ENCODE measurements at places on chromosomes 5 and 9.

DNA sequence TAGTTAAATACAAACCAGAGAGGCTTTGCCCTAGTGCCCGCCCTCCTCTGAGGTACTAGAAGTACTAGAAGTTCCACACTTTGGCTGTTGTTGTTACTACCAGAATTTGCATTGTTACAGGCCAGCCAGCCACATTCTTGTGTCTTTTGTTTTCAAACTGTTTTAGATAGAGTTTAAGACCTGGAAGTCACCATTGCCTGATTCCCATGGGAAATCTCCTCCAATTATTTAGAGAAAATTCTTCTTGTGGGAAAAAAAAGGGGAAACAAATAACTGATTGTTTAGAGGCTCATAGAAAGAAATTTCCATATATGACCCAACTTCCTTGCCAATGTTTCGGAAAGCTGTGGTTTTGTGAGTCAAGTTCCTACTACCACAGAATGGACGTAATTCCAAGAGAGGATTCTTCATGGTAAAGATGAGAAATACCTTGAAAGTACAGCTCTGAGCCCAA lies 252.2 kb downstream of the GOLPH3 start:
- DNase-seq: peak; percentile 95

GRCh38 chr9:92254381-92255337 lies 38.8 kb downstream of the IARS1 start:
- no peak for DNase-seq

DNA sequence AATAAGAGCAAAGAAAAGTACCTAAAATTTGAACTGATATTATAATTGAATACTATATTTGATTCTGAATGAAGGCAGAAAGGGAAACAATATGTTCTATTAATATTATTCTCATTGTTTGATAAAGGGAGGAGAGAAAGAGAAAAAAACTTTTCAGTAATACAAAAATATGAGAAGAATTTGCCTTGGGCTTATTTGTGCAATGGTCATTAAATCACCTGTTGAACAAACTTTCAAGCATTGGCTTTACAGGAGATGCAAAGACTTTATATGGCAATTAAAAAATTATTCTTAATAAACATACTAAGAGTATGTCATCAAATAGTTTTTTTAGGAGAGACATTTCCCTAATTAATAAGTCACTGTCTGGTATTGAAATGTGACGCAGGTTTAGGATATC lies 85.0 kb downstream of the CSNK1G3 start:
- DNase-seq: no peak

DNA sequence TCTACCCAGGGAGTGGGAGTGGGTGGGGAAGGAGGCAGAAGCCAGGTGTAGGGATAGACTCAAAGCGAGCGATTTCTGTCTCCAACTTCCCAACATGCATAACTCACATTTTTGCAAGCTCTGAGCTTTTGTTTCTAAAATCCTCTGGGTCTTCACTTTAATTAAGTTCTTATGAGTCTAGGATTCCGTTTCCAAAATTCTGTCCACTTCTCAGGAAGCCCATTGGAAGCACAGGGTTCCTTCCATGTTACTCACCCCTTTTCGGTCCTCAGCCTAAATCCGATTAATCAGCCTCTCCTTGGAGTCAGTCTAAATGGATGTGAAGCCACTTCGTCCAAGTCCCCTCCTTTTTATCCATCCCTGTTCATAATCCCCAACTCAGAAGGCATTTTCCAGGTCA lies 1.4 kb downstream of the GPX3 start:
- DNase-seq: no peak

DNA sequence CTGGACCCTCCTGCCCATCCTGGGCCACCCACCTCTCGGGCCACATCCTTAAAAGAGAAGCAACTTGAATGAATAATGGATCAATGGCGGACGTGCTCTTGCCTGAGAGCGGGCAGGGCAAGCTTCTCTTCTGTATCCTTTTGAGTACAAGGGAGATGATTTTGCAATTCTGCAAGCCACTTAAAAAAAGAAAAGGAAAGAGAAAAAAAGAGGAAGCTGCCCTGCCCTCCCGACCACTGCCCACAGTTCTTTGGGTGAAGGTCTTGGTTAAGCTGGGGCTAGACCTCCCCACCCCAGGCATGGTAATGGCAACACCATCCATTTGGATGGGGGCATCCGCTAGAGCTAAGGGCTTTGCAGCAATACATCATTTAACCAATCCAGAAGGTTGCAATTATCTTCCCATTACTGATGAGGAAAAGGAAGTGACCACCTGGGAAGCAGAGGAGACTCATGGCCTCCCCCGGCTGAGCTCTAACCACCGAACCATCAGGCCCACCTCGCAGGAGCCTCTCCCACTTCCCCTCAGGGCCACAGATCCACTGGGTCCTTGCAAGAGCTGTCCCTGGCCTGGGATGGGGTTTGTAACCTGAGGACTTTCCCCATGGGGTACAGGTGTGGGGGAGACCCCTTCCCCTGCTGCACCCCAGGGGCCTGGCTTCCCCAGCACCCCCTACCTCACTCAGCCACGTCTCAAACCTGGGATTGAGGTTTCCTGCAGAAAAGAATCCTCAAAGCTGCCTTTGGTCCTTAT lies 27.8 kb upstream of the LAMC3 start:
- DNase-seq: no peak

DNA sequence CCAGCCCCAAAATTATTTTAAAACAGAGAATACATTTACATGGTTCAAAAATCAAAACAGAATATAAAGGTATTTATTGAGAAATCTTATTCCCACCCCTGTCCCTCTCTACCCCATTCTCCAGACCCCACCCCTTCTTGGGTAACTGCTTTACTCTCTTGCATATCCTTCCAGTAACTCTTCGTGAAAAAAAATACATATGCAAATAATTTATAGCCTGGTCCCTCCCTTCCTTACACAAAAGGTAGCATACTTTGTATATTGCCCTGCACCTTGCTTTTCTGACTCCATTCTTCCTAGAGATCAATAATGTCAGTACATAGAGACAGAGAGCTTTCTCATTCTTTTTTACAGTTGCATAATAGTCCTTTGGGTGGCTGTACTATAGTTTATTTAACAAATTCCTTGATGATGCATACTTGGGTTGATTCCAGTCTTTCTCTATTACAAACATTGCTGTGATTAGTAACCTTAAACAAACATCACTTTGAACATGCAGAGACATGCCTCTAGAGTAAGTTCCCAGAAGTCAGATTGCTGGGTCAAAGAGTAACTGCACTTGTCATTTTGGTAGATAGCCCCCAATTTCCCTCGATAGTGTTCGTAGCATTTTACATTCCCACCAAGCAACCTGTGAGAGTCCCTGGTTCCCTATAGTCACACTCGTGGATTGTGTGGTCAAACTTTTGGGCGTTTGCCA lies 47.9 kb downstream of the STOM start:
- peak; percentile 100 for DNase-seq

DNA sequence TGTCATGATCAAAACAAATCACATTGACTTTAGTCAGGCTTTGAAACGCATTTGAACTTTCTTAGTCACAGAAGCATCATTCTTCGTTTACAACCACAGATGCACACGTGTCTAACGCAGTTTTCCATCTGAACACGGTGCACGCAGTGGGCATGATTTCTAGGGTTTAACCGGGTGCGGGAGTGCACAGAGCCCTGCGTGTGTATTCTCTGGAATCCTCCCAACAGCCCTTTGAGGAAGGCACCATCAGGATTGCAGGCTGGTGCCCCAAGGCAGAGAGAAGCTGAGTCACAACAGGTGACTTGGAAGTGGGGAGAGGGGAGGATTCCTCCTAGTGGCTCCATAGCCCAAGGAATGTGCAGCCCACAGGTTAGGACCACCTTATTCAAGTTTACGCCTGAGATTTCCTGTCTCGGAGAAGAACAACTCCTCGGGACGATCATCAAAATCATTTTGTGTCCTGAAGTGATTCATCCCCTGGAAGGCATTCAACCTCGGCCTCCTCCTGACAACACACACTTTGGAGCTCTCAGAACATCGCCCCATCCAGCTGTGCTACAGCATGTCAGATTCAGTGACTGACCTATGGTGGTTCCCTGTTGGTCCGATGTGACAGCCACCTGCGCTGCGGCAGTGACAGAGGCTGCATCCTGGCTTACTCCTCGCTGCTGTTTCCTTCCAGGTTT lies 13.1 kb downstream of the ROPN1L start:
- peak; percentile 66 for DNase-seq

DNA sequence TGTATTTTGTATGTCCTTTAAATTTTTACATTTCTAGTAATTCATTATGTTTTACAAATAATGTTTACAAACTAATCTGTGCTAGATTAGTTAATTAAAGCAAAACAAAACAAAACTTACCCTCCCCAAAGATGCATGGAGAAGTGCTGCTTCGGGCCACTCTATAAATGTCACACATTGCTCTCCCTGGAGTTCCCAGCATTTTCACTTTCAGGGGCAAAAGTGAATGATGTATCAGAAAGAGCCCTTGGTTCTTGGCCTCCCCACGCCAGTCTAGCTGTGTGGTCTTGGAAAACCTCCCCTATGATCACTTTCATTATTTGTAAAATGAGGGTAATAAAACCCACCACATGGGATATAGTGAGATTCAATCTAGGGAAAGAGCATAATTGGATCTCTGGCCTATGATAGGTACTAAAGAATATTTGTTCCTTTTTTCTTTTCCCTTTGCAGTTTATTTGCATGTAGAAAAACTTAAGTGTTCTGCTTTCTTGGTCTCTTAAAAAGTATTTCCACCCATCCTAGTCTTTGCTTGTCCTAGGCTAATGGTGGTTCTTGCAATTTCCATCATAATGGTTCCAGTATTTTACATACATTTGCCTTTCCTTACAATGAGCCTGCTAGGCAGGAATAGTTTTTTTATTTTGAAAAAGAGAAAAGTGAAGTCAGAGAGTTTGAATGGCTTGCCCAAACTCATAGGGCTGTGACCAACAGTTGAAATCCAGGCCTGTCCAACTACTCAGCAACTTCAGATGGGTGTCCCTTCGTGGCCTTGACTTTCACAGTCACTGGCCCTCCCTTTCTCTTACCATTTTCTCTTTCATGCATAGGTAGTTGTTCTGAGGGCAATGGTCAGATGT lies 184.5 kb upstream of the KLF4 start:
- no peak for DNase-seq

- DNase-seq: no peak
These were observed 20.6 kb downstream of the ARL15 start for GRCh38 chr5:54289769-54290168.

DNA sequence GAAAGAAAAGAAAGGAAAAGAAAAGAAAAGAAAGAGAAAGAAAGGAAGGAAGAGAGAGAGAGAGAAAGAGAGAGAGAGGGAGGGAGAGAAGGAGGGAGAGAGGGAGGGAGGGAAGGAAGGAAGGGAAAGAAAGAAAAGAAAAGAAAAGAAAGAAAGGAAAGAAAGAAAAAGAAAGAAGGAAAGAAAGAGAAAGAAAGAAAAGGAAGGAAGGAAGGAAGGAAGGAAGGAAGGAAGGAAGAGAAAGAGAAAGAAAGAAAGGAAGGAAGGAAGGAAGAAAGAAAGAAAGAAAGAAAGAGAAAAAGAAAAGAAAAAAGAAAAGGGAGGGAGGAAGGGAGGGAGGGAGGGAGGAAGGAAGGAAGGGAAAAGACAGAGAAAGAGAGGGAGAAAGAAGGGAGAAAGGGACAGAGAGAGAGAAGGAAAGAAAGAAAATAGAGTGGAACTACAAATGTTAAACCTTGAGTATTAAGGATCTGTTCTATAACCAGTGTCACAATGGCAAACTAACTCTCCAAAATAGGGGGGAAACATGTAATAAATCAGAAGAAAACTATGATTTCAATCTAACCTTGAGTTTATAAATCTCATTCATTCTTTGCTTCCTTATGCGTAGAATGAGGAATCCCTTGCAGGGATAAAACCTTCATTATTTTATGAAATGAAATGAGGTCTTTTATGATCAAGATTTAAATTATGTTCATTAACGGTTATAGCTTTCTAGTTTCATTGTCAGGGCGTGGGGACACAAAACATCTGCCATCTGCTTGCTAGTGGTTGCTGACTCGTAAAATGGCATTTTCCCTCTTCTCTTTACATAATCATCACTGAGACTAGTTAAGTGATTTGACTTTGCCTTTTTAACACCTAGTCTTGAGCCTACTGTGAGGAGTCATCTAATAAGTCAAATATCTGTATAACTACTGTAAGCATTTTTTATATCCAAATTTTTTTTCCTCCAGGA lies 40.7 kb upstream of the RAD23B start:
- peak; percentile 54 for DNase-seq

DNA sequence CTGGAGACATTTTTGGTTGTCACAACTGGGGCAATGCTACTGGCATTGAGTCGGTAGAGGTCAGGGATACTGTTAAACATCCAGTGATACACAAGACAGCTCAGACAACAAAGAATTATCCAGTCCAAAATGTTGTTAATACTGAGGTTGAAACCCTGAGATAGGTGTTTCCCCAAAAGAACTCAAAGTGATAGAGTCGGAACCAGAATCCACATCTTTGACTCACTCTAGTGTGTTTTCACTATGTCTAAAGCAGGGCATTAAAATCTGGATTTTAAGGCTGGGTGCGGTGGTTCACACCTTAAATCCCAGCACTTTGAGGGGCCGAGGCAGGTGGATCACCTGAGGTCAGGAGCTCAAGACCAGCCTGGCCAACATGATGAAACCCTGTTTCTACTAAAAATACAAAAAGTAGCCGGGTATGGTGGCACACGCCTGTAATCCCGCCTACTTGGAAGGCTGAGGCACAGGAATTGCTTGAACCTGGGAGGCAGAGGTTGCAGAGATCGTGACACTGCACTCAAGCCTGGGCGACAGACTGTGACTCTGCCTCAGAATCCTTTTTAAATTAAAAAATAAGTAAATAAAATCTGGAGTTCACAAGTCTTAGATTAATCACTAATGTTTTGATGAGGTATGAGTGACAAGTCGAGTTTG lies 17.0 kb downstream of the SLC31A1 start:
- no peak for DNase-seq

DNA sequence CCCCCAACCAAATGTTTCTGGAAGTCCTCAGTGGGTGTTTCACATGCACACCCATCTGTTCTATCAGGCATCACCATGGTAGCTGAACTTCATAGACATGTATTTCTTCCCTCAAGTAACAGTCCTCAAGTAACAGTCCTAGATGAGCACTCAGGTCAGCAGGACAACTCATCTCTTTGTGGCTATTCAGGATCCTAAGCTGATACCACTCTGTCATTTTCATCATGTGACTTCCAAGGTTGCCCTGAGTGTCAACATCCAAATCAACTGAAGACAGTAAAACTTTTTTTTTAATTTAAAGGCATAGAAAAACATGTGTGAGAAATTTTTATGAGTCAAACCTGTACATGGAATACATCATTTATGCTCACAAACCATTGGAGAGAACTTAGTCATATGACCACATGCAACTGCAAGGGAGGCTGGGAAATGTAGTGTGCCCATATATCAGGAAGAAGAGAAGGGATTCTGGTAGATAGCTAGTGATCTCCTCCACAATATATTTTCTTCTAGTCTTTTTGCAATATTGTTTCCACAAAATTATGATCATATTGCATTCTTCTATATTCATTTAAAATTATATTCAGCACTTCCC lies 64.2 kb upstream of the FST start:
- DNase-seq: peak; percentile 49

GRCh38 chr5:93902288-93902687 lies 160.9 kb upstream of the POU5F2 start:
- DNase-seq: no peak
